ENCODE measurements at places on chromosomes 5 and 9.
A peak's percentile ranks its signal among the peaks of the same experiment; 100 is the strongest.

DNA sequence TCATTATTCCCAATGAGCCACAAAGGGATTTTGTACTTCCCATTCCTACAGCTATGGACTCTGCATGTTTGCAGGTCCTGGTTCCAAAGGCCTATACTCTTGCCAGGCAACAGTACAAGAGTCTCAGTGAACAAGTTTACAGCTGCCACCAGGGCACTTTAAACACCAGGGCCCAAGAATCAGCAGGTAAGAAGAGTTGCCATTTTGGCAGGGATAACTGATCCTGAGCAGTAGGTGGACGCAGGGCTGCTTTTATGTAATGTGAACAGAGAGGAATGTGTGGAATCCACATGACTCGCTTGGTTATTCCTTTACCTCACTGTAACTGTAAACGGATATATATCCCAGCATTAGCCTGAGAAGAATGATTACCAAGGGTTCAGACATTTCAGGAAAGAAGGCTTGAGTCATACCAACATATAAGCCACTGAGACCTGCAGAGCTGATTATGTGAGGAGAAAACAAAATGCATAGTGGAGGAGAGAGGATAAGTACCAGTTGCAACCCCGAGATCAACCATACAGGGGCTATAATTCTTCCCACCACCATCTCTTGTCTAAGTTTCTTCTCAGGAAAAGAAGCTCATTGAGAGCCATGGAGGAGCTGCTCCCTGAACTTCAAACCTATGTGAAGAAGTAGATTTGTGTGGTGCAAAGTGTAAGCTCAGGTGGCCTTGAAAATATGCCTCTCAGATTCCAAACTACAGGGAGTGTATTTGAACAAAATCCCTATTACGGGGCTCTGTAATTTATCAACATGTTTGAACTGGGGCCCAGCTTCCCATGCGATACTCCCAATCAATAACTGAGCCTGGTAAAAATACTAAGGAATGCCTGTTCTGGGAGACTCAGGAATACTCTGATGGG lies 24.6 kb downstream of the RAPGEF6 start:
- no peak for DNase-seq

GRCh38 chr9:91395106-91395552 lies 28.5 kb downstream of the NFIL3 start:
- peak; percentile 75 for DNase-seq

DNA sequence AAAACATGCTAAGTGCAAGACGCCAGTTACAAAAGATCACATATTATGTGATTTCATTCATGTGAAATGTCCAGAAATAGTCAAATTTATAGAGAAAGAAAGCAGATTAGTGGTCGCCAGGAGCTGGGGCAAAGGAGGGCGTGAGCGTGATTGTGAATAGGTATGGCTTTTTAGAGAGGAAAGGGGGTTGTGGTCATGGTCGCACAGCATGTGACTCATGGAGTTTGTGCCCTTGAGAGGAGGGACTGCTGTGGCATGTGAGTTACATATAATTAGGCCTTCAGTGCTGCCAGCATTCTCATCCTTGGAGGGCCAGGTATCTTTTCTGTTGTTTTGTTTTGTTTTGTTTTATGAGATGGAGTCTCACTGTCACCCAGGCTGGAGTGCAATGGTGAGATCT lies 21.2 kb upstream of the MARCHF6 start:
- DNase-seq = no peak

- no peak for DNase-seq
These were observed 64.2 kb downstream of the MYO10 start for GRCh38 chr5:16871746-16872339.

- DNase-seq = no peak
These were observed 87.6 kb downstream of the SEMA6A start for GRCh38 chr5:116487045-116487444.

- DNase-seq = no peak
These were observed 5.3 kb downstream of the PKD2L2 start for GRCh38 chr5:137894586-137894985.

DNA sequence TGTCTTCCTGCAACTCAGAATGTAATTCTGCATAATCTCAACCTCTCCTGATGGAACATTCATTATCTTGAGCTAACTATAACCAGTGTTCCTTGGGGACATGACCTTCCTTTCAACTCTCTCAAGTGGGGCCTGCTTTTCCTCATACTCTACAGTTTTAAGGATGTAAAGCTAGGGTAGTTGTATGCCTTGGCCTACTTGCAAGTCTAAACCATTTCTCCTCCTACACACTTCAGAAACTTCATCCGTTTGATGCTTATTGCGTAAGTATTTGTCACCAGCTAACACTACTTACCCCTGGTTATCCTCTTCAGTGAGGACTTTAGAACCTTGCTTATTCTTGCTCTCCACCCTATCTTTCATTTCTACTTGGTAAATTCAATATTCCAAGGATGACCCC lies 548.9 kb downstream of the HINT1 start:
- DNase-seq = no peak

GRCh38 chr5:1187234-1187949 lies 14.0 kb upstream of the SLC6A19 start:
- no peak for DNase-seq

GRCh38 chr9:130639124-130639765 lies 25.1 kb upstream of the PRDM12 start:
- DNase-seq = no peak

GRCh38 chr9:112360047-112360804 lies 19.7 kb upstream of the HSDL2 start:
- no peak for DNase-seq

- no peak for DNase-seq
These were observed 172.0 kb upstream of the MSX2 start for GRCh38 chr5:174552428-174552827.

DNA sequence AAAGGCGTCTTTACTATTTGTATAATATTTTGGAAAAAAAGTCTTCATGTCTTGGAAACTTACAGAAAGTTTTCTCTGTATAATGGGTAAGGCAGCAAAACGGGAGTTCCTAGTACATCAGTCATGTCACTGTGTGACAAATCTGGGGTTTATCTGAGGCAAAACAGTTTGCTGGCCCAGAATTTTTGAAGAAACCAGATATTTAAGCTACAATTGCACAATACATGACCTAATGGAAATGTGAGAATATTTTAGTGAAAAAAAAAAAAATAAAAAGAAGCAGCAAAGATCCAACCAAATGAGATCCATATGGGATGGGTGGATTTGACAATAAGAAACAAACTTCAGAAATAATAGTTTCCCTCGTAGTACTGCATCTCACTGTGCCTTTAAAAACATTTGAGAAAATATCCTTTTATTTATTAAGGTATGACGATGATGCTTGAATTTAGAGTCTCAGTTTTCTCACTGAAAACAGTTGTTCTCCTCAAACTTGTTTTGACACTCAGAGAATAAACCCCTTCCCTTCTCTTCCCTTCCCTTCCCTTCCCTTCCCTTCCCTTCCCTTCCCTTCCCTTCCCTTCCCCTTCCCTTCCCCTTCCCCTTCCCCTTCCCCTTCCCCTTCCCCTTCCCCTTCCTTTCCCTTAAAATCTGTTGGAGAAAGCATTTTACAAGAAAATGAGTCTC lies 180.5 kb upstream of the TUT7 start:
- no peak for DNase-seq

DNA sequence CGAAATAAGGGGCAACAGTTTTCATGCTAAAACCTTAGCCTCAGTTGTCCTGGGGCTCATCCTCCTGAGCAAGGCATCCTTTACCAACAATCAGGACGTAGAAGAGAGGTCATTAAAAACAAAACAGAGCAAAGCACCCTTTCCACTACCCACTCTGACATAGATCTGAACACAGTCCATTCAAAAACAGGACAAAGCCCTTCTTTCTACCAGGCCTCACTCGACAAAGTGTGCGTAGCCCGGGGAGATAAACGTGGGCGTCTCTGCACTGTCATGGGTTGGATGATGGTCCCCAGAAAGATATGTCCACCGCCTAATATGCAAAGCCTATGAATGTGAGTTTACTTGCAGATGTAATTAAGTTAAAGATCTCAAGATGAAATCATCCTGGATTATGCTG lies 60.6 kb upstream of the TAS2R1 start:
- no peak for DNase-seq

GRCh38 chr9:114011313-114011712 lies 66.8 kb downstream of the AMBP start:
- DNase-seq = no peak

- DNase-seq = no peak
These were observed 31.2 kb upstream of the ADRA1B start for GRCh38 chr5:159884917-159885620.

- DNase-seq = no peak
These were observed 202.6 kb downstream of the ZSWIM6 start for GRCh38 chr5:61534481-61535267.

DNA sequence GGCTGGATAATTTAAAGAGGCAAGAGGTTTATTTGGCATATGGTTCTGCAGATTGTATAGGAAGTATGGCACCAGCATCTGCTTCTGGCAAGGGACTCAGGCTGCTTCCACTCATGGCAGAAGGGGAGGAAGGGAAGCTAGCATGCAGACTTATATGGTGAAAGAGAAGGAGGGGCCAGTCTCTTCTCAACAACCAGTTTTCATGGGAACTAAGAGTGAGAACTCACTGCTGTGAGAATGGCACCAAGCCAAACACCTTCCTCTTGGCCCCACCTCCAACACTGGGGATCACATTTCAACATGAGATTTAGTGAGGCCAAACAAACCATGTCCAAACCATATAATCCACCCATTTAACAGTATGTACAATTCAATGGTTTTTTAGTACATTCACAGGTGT lies 113.3 kb upstream of the SHB start:
- DNase-seq = peak; percentile 11

- no peak for DNase-seq
These were observed 4.2 kb upstream of the KCNIP1 start for GRCh38 chr5:170499621-170500020.

- DNase-seq = no peak
These were observed 1244.1 kb upstream of the CDH6 start for GRCh38 chr5:29949301-29949872.

DNA sequence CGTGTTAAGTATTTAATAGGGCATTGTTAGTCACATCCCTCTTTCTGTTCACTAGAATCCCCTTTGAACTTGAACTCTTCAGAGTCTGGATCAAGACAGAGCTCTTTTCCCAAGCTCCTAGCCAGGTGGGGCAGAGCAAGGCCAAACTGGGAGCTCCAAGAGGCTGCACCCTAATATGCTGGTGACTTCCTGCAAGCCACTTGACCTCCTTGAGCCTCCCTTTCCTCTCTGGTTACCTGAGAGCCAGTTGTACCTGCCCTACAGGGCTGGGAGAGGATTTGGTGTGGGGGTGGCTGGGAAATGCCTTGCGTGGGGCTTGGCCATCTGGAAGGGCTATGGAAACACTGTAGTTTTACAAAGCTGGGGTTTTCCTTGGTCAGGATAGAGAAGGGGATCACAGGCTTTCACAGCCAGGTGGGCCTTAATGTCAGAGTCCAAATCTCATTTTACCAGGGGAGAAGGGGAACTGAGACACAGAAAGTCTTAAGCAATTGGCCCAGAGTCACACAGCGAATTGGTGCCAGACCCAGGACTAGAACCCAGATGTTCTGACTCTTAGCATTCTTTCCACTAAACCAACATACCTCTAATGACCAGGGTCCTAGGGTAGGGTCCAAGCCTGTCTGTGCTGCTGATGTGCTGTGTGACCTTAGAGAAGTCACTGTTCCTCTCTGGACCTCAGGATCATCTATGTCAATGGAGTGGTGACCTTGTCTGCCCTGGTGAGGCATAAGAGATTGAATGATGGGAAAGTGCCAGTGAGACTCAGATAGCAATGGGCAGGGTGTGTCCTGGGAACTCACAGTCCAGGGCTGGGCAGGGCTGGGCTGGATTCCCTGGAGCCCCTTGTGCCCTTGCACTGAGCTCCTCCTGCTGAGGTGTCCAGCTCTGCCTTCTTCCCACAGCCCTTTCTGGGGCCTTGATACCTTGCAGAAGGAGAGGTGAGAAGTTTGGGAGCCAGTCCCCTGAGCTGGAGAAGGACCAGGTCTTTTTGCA lies 35.8 kb downstream of the GSN start:
- DNase-seq = no peak

DNA sequence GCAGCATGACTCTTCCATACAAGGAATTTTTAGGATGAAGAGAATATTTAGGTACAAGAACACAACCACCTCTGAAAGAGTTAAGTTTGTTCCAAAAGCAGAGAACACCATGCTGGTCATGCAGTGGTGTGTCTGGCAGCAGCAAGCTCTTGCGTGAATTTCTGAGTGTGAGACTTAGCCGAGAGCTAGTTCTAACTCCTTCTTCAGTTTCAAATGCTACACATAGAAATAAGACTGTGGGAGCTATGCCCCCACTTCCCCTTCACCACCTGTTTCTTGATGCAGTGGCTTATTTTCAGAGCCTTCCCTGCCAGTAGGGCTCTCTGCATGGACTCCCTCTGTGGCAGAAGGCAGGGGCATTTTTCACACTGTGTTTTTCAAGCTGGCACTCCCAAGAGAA lies 122.9 kb upstream of the ZNF366 start:
- DNase-seq = no peak

GRCh38 chr9:130682421-130683121 lies 11.0 kb upstream of the EXOSC2 start:
- peak; percentile 79 for DNase-seq

GRCh38 chr9:126505697-126506346 lies 107.9 kb upstream of the LMX1B start:
- DNase-seq = no peak

GRCh38 chr5:135831851-135832555 lies 2.5 kb upstream of the SLC25A48 start:
- DNase-seq = no peak

- no peak for DNase-seq
These were observed 54.2 kb upstream of the HSPA9 start for GRCh38 chr5:138629392-138629791.

GRCh38 chr5:122262103-122262502 lies 49.9 kb upstream of the SNCAIP start:
- DNase-seq = no peak

DNA sequence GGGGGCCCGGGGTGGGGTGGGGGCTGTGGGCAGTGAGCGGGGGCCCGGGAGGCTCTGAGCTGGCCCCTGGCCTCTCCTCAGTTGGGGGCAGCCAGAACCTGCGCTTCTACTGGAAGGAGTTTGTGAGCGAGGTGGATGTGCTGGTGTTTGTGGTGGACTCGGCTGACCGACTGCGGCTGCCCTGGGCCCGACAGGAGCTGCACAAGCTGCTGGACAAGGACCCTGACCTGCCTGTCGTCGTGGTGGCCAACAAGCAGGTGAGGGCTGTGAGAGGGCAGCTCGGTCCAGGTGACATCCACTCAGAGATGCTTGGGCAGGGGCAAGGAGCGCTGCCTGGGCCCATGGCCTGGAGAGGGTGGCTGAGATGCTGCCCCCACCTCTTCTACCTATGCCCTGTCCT lies 3.4 kb downstream of the ARL10 start:
- DNase-seq = no peak

- no peak for DNase-seq
These were observed 23.9 kb downstream of the SRP19 start for GRCh38 chr5:112885001-112885400.

GRCh38 chr5:95177456-95177855 lies 107.4 kb downstream of the MCTP1 start:
- no peak for DNase-seq

All from inflammatory macrophage (primary cell).